ENCODE measurements at places on chromosomes 13 and 19.

- DNase-seq, result no peak
These were observed 6.0 kb downstream of the ZNF559 start for GRCh38 chr19:9329999-9330398.

- no peak for DNase-seq
These were observed 34.5 kb downstream of the SOX21 start for GRCh38 chr13:94677799-94678198.

DNA sequence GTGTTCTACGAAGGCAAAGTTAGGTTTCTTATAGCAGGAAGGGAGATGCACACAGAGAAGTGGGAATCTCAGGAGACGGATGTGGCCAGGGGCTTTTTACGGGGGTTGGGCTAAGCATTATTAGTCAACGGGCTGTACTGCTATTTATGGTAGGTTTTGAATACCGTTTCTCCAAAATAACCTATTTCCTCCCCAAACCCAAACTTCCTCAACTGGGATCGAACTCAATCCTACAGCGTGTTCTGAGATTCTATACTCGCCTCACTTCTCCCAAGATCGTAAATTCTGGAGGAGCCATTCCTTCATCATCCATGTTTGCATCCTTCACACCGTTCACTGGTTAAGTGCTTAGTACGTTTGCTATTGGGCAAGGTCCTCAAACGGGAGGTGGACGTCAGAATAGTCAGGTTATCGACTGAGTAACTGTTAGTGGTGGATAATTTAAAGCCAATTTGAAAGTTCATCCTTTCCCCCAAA is 1.2 kb upstream of the TRIM13 start:
- peak; percentile 29 for DNase-seq

DNA sequence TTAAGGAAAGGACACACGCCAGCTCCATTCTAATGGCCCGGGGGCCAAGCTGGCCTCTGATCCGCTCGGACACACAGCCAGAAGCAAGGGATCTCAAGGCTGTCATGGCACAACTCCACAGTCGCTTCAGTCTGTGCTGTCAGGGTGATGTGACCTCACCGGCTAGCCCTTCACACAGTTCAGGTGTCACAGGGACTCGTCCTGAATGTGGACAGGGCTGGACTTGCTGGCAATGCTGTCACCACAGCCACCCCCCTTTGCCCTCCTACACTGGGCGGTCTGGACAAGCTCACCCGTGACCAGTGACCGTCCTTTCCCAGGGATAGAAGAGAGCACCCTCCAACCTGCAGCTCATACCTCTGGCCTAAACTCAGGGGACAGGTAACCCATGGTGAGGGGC is 15.2 kb downstream of the SUGP1 start:
- no peak for DNase-seq

- DNase-seq, result no peak
These were observed 2.7 kb downstream of the CALM3 start for GRCh38 chr19:46603752-46604231.

Data from mesenchymal stem cell (in vitro differentiated cells and primary cell).